Stimulated activated CD4-positive, alpha-beta T cell treated with anti-CD3 and anti-CD28 coated beads, TNF-alpha, amount 100 ng/mL, for 24 hours (primary cell): ENCODE measurements at places on chromosomes 12 and 14.

- no peak for DNase-seq
Measured at GRCh38 chr14:66833816-66834215, 325.9 kb downstream of the GPHN start.

DNA sequence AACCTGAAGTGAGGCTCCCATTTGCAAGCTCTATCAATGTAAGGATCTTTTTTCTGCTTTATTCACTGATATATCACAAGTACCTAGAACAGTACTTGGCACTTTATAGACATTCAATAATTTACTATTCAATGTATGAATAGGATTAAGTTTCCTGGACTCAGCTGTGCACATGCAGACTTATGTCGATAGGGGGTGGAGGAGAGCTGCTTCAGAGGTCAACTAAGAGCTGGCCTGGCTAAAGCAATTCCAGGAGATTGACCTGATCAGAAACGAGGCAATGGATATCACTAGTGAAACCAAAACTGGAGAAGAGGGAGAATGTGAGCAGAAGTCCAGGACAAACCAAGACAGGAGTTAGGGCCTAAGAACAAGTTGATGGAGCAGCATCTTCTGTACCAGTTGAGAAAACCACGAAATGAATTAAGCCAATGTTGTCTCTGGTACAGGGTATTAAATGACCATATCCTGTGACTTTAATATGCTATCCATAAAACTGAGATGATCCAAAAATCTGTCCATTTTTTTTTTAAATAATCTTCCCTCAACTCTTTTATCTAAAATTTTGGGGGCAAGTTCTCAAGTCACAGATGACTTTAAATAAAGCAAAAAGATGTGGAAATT, 169.2 kb downstream of the PIK3C2G start:
- DNase-seq: no peak

- DNase-seq: no peak
Measured at GRCh38 chr14:94050231-94050880, 24.2 kb downstream of the OTUB2 start.

DNA sequence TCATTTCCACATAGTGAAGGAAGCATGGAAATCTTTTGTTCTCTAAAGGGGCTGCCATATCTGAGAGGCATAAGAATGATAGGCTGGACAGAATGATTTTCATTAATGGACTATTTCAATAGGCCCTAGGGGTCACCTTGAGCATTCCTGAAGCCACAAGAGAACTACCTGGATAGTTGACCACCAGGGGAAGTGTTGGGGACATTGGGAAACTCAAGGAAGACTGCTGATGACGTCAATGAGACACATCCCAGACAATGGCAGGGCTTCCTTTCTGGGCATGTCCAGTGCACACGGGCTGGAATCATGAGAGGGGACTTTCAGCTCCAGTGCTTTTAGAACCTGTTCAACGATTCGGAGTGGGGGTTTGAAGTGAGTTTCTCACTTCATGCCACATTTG, 48.8 kb upstream of the CHST11 start:
- no peak for DNase-seq

GRCh38 chr12:105352940-105353635, 22.6 kb downstream of the C12orf75 start:
- DNase-seq: no peak
